NCI-H460 (cell line): ENCODE measurements at places on chromosomes 7 and 10. TPM values are rescaled to one million over a fixed set of nuclear protein-coding genes. Genes with fewer than 3 reads are reported as not detected.

The TEX36 gene
- not detected in 2 replicates for total RNA-seq

The CYP26C1 gene
- 0.10 and 0.23 TPM in 2 replicates for total RNA-seq

The CDH23 gene
- under 0.01 TPM in 1 of 2 replicates, not detected in the other for total RNA-seq

The NPC1L1 gene
- 0.09 TPM in 1 of 2 replicates, not detected in the other for total RNA-seq

The LUC7L2 gene
- 55.7 and 61.9 TPM in 2 replicates for total RNA-seq

GRCh38 chr7:112108981-112109380, 97.2 kb downstream of the DOCK4 start:
- no peak for DNase-seq

- DNase-seq: peak; percentile 87
Measured at GRCh38 chr10:114714281-114714741, 56.2 kb upstream of the ABLIM1 start.

DNA sequence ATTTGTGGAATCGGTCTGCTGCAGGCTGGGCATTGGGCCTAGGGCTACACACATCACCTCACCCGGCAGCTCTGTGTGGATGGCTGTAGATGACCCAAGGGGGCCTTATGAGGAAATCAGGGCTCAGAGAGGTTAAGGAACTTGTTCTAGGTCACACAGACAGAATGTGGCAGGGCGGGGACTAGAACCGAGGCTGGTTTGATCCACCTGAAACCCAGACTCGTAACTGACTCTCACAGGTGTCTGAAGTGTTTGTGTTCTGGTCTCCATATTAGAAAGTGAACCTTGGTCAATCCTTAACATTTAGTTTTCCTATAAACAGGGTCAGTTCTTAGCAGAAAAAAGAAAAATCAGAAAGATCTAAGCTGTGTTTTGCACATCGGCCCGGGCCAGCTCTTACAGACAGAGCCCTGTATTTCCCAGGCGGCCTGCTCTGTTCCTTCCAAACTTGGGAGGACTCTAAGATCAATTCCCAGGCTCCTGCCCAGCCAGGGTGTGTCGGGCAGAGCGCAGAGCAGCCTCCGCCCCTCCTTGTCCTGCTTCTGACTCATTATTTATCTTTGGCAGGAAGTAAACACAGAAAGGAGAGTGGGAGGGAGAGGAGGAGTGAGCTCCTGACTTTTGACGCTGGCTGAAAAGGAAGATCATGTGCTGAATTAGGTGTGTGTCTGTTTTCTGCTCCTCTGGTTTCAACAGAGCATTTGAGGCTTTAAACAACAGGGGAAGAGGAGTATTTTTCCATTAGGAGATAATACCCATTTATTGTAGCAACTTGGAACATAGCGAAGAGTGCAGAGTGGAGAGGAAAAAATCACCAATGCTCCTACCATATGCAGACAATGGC, 74.1 kb downstream of the TACC2 start:
- DNase-seq: peak; percentile 93

- DNase-seq: no peak
Measured at GRCh38 chr10:126210051-126210651, 178.1 kb downstream of the ADAM12 start.

GRCh38 chr7:140562926-140563481, 77.6 kb downstream of the DENND2A start:
- no peak for DNase-seq

DNA sequence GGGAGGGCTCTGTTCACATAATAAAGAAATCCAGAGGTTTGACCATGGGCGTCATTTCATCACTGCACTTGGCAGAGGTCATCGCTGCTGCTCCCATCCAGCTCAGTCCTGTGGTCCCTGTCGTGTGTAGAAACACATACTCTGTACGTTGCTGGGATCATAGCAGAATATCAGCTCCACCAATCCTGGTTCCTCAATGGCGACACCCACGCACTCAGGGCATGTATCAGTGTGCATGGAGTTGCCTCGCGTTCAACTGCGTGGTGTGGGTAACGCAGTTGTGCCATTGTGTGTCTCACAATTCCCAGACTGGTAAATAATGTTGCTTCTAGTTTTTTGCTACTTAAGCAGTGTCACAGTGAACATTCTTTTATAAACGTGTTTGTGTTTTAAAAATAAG, 111.1 kb downstream of the LHPP start:
- no peak for DNase-seq

DNA sequence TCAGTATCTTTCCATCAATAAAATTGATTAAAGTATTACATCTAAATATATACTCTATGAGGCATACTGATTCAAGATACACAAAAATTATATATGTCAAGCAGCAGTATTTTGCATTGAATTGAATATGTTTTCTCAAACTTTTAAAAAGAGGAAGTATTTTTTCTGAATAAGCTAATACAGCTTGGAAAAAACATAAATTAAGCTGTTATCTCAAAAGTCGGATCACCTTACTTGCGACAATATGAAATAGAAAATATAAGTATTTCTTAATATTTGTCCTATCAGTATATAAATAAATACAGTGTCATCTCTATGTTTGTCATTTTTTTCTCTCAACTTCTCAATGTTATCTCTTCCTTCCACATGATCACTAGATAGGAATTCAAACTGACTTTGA, 139.3 kb downstream of the MBL2 start:
- no peak for DNase-seq

DNA sequence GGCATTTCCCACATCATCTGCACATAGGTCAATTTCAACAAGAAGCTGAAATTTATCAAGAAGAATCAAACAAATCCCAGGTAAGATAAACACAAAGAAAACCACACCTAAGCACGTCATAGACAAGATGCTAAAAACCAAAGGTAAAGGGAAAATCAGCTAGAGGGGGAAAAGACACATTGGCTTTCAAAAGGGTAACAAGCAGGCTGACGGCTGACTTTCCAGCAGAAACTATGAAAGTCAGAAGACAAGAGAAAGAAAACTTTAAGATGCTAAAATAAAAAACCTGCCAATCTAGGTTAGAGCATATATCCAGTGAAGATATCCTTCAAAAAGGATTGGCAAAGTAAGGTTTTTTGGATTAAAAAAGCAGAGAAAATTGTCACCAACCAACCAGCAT, 59.9 kb upstream of the RHEB start:
- DNase-seq: no peak

DNA sequence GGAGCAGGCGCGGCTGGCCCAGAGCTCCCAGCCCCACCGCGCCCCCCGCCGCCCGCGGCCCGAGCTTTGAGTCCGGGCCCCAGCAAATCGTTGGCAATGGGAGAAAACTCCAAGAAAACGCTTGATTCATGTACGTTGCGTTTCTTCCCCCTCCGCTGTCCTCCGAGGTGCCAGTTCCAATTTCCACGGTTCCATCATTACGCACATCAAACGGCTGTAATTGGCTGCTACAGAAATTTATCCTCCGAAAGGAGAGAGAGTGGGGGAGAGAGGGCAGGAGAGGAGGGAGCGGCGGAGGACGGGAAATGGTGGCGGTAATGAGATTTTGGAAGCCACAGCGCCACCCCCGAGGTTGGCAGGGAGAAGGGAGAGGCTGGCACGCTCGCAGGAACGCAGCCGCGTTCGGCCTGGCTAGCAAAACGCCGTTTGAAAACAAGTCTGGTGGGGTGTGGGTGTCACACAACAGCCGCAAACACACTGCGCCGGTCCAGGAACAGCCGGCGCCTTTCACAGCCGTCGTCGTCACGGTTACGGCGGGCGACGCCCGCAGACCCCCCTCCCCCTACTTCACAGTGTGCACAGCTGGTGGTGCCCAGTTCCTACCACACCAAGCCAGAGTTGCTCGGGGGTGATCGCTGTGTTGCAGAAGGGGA, 57.5 kb downstream of the UNCX start:
- peak; percentile 7 for DNase-seq

GRCh38 chr7:72493850-72494661, 81.9 kb upstream of the CALN1 start:
- peak; percentile 67 for DNase-seq

GRCh38 chr7:66641526-66641871, 12.8 kb downstream of the KCTD7 start:
- DNase-seq: no peak

DNA sequence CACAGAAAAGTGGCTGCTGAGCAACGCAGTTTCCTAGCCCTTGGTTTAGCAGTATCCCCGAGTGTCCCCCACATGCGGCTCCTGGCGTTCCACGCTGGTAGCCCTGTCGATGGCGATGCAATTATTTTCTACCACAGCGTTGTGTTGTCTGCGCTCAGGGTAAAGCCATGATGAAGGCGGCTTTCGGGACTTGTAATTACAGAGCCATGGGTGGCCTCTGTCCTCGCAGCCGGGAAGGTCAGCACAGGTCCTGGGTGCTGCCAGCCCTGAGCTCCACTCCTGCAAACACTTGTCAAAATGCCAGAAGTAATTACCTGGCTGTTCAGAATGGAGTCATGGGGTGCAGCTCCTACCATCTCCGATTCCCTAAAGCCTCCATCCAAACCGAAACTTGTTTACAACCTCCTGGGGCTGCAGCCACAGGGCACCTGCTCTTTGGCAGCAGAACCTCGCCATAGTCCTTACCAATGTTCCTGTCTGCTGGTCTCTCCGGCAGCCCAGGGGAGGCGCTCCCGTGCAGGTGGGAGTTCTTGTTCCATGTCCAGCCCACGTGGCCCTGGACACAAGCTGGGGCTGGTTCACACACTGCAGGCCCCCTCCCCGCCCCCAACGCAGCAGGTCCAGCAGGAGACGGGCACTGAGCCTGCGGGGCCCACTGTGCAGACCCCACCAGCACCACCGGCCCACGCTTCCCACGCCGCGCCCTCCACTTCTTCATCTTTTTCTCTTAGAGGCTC, 512.6 kb downstream of the PTPRN2 start:
- DNase-seq: no peak

DNA sequence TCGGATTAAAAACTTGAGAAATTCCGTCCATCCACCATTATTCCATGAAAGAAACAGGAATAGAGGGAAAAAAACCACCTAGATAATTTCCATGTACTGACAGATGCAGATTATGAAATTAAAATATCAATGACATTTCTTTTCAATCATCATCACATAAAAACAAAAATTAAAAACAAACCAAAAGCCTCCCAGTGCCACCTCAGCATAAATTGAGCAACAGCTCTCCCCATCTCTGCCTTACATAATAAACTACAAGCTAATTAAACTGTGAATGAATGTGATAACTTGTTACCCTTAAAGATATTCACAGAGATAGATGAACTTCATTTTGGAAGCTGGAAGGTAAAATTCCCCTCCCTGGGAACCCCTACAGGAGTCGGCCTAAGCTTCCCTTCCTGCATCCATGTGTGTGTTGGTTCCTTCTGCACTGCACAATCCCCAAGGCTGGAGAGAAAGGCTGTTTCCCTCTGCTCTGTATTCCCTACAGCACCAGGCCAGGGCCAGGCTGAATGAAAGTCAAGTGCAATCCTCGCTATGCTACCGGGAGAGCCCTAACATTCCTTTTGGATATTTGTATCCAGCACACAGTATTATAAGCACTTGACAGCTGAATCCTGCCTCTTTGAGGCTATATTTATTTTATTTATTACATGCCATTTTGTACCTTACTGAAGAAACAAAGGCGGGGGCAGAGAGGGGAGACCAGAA, 8.1 kb downstream of the CCDC6 start:
- no peak for DNase-seq

DNA sequence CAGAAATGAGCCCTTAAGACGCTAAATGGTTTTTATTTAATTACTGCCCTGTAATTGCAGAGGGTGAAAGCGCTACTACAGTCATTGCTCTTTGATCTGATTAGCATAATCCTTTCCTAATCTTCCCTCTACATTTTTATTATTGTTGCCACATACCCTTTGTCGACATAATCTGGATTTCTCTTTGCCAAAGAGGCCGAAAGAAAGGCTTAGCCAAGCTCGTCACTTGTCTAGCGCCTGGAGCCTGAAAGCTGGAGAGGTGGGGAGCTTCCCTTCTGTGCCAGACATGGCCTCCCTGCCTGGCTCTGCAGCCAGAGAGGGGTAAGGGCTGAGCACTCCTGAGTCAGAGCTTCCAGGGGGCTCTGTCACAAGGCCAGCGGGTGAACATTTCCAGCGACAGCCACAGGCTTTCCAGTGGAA, 145.9 kb downstream of the PRKAG2 start:
- DNase-seq: no peak

DNA sequence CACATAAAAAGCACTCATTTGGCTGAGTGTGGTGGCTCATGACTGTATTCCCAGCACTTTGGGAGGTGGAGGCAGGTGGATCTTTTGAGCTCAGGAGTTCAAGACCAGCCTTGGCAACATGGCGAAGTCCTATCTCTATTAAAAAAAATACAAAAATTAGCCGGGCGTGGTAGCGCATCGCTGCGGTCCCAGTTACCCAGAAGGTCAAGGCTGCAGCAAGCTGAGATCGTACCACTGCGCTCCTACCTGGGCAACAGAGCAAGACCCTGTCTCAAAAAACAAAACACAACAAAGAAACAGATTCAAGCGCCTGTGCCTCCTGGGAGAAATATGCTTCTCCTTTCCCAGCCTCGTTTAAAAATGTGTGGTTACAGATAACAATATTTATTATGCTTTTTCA, 2.2 kb upstream of the ABCF2 start:
- no peak for DNase-seq
